ENCODE measurements at places on chromosomes 3 and 15. TPM values are rescaled to one million over a fixed set of nuclear protein-coding genes. Genes with fewer than 3 reads are reported as not detected.

The GOLGA8S gene
- total RNA-seq: 0.81 TPM

The AADACL2 gene
- not detected for total RNA-seq

The SORD gene
- 300 TPM for total RNA-seq

The SLC27A2 gene
- 10.6 TPM for total RNA-seq

The DPPA2 gene
- total RNA-seq: 0.69 TPM

The NLGN1 gene
- total RNA-seq: 5.7 TPM
